ENCODE measurements at places on chromosomes 13 and 19.
A peak's percentile ranks its signal among the peaks of the same experiment; 100 is the strongest.

GRCh38 chr19:42601811-42602443 lies 7.2 kb upstream of the CEACAM8 start:
- DNase-seq: no peak

GRCh38 chr13:36912973-36913372 lies 7.1 kb downstream of the SMAD9 start:
- DNase-seq: no peak

- no peak for DNase-seq
Measured at GRCh38 chr19:2248136-2249009, 750 bp upstream of the AMH start.

- DNase-seq: no peak
Measured at GRCh38 chr13:44206434-44206833, 167.2 kb upstream of the SERP2 start.

GRCh38 chr13:41691274-41691673 lies 233.9 kb downstream of the RGCC start:
- DNase-seq: no peak

DNA sequence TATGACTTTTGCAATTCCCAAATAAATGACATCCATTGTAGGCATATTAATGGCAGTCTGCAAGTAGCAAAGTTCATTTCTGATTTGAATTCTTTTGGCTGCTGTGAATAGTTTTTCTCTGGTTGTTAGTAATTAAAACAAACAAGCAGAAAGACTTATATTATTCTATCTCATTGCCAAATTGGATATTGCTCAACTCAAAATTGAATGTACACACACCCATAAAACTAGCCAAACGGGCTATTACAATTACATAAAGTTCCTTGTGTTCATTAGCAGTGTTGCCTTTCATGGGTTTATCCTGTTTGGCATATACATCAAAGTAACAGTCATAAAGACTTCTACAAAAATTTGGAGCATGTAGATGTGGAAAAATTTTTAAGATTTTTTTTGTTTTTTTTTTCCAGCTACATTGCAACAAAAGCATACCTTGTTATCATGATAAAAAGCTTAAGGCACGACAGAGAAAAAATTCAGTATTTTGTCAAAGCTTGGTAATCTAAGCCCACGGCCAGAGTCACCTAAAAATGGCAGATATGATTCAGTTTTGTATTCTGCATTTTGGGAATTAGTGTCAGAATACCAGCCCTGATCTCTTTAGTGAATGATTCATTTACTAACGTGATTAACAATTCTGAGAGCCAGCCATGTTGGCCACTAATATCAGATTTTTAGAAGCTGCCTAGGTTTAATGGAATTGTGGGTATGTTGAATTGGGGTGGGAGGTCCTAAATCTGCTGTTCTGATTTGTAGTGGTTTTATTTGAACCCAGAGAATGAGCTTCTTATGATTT lies 108.4 kb downstream of the KLF5 start:
- DNase-seq: no peak

DNA sequence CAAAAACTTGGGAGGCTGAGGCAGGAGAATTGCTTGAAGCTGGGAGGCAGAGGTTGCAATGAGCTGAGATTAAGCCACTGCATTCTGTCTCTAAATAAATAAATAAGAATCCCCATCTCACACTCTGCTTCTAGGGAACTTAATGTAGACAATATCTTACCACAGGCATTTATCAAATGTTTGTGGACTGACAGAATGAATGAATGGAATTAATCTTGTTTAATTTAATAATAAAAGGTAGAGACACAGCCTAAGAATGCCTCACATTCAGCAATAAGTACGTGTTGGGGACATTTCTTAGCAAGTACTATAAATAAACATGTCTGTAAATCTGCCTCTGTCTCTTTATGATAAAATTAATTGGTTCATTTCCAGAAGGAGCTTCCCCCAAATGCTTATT lies 36.2 kb upstream of the RBM26 start:
- DNase-seq: no peak

DNA sequence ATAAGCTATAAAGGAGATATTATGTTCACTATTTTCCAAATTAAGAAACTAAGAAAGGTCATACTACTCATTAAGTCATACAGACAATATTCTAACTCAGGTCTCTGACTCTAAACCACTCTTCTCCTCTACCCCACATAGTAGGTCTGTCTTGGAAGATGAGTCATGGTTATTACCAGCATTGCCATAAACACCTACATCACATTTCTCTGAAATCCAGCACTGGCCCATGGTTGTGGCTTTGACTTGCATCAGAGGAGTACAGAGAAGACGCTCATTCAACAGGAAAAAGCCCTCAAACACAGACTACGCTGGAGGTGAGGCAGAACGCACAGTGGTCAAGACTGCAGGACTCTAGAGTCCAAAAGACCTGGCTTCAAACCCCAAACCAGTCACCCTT lies 476.8 kb downstream of the COG6 start:
- no peak for DNase-seq

- DNase-seq: no peak
Measured at GRCh38 chr19:14528419-14529253, 758 bp upstream of the TECR start.

- DNase-seq: no peak
Measured at GRCh38 chr13:39963612-39964011, 308.1 kb downstream of the COG6 start.

DNA sequence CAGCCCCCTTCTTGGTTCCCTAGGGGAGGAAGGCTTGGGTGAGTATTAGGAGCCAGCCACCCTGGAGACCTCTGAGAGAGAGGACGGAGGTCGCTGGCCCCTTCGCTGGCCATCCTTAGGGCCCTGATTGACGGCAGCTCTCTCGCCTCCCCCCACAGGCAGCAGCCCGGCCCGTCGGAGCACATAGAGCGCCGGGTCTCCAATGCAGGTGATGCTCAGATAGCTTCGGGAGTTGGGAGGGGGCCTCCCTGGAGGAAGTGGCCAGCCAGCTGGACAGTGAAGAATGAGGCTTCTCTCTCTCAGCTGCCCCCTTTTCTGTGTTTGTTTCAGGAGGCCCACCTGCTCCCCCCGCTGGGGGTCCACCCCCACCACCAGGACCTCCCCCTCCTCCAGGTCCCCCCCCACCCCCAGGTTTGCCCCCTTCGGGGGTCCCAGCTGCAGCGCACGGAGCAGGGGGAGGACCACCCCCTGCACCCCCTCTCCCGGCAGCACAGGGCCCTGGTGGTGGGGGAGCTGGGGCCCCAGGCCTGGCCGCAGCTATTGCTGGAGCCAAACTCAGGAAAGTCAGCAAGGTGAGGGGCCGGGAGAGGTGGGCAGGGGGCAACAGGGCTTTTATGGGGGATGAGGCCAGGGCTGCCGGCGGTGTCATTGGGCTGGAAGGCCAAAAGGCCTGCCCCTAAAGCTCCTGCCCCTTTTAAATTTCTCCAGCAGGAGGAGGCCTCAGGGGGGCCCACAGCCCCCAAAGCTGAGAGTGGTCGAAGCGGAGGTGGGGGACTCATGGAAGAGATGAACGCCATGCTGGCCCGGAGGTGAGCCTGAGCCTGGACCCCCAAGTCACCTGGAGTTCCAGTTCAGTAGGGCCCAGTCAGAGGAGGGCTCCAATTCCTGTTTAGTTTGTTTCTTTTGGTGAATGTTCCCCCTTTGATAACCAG lies 15.0 kb downstream of the VASP start:
- DNase-seq: no peak

GRCh38 chr19:50877338-50877737 lies 4.1 kb downstream of the KLK2 start:
- no peak for DNase-seq

DNA sequence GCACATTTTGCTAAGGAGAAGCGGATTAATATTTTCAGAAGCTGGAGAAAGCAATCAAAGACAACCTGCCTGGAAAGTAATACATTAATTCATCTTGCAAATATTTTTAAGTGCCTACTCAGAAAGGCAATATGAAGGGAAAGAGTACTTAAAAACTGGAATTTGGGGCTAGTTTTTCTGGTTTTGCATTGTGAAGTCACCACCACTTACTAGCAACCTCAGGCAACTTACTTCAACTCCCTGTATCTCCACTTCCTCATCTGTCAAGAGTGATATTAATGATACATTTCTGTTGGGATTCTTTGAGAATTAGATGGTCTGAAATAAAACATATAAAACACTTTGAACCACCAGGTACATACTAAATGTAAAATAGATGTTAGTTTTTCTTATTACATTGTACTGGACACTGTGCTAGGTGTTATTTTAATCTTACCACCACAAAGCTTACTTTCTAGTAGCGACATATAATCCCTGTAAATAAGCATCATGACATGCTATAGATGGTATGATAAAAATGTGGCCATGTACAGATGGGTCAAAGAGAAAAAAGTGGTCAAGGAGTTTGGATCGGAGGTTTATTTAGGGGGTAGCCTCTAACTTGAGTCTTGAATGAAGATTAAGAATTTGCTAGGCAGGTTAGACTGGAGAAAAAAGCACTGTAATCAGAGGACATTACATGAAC lies 101.2 kb downstream of the SPRY2 start:
- DNase-seq: no peak

DNA sequence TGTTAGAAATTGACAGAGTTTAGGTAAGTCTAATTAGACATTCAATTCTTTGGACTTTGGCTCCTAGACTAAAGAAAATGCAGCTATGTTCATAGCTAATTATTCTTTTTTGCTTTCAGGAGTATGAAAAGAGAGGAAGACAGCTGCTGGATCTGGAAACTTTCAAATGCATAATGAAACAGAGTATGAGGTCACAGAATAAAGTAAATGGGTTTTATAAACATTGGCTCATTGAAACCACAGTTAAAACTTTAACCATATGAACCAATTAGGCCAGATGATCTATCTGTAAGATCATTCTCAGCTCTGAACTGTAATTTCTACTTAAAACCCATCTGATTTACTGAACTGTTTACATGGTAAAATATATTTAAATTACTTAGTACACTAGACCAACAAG lies 82.7 kb downstream of the TEX26 start:
- no peak for DNase-seq

- no peak for DNase-seq
Measured at GRCh38 chr13:33296793-33297425, 11.4 kb upstream of the STARD13 start.

DNA sequence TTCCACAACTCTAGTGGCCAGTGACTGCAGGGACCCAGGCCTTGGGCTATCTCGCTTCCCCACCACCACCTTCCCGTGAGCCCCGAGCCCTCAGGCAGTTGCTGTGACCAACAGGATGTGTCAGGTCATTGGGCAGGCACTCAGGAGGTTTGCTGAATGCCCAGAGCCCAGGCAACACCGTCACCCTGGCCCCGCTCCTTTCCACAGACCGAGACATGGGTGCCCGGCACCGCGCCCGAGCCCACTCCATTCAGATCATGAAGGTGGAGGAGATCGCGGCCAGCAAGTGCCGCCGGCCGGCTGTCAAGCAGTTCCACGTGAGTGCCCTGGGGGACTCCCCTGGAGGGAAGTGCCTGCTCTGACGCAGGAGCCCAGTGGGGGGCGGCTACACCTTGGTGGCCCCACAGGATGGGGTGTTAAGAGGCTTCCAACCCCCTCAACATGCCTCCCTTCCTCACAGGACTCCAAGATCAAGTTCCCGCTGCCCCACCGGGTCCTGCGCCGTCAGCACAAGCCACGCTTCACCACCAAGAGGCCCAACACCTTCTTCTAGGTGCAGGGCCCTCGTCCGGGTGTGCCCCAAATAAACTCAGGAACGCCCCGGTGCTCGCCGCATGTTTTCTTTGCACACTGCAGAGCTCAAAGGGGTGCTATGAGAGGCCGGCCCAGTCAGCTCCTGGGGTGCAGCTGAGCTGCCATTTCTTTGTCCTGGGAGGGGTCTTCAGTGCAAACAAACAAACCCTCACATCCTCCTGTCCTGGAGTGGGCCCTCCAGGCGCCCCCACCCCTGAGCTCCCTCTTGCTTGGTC lies 3.2 kb downstream of the RPL18A start:
- DNase-seq: no peak

DNA sequence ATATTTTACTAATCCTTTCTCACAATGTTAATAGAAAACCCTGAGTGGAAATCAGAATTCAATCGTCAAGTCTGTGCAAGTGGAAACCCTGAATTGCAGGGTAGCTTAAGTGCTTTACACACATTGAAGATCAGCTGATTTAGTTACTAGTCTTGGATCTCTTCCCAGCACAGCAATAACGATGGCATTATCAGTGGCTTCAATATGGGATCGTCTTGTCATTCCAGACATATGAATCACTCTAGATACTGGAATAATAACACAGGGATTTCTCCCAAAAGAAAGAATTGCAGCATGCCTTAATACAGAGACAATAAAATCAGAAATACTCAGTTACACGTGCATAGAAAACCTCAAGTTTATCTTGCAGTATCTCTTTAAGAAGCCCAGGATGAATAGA lies 12.6 kb upstream of the METTL21C start:
- no peak for DNase-seq

DNA sequence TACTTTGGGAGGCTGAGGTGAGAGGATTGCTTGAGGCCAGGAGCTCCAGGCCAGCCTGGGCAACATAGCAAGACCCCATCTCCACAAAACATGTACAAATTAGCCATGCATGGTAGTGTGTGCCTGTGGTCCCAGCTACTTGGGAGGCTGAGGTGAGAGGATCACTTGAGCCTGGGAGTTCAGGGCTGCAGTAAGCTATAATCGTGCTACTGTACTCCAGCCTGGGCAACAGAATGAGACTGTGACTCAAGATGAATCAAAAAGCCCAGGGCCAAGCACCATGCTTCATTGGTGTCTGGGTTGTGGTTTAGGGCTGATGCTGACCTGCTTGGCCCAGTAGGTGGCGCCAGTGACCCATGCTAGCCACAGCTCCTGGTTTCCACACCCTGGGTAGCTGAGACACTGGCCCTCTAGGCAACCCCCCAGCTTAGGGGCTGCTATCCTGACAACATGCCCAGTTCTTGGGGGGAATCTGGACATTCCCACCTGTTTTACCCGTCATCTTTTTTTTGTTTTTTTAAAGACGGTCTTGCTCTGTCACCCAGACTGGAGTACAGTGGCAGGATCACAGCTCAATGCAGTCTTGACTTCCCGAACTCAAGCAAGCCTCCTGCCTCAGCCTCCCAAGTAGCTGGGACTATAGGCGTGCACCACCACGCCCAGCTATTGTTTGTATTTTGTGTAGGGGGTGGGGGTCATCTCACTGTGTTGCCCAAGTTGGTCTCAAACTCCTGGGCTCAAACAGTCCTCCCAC lies 5.5 kb downstream of the CCDC124 start:
- DNase-seq: peak; percentile 65

DNA sequence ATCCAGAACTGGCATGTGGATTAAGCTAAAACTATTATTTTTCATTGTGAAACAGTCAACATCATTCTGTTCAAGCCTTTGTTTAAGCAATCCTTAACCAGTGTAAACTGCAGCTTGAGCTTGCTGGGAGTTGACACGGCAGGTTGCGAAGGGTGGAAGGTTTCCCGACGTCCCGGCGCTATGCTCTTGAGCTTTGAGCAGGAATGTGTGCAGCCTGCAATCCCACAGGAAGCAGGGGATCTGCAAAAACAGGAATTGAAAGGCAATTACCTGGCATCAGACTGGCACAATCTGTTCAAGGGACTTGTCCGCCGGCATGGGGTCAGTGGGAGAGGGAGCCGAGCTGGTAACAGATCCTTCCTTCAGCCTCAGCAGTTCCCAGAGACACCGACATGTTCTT lies 586.7 kb upstream of the SGCG start:
- no peak for DNase-seq

DNA sequence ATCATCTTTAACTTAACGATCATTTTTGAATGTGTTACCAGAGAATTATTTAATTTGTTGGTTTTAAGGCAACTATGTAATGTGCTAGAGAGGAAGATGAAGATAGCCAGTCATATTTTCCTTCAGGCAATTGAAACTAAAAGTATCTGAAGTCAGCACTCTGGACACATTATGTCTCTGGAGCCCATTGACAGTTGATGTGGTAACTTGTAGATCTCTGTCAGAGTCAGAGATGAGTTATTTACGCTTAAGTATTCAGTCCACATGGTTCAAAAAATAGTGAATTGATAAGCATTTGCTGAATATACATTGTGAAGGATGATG lies 2.1 kb downstream of the ZMYM2 start:
- no peak for DNase-seq

Measured in GOT3 (cell line).